ENCODE measurements at places on chromosomes 5 and 9.

DNA sequence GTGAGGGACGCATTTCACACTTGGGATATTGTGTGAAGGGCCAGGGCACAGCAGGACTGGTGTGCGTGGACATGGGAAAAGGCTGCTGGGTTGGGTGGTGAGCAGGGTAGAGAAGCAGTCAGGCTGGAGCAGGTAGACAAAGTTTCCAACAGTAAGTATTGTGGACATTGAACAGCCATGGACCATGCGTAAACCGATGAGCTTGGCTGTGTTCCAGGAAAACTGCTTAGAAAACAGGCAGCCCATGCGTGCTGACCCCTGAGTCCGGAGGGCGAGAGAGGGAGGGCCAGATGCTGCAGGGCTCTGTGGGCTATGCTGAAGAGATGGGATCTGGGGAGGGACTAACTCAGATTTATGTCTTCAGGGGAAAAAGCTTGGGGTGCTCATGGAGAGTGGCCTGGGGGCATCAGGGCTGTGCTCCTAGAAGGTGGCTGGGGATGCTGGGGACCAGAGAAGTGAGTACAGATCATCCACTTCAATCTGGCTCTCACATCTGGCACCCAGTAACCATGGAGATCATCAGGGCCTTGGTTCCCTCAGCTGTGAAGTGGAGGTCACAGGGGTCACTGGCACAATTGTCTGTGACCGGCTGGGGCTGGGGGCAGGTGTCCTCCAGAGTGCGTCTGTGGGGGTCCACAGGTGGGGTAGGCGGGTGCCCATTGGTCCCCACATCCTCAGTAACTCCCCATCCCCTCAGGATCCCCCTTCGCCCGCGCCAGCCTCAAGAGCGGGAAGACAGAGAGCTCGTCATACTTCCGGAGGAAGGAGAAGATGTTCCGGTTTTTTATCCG, 93.3 kb downstream of the CACNA1B start:
- no peak for DNase-seq

DNA sequence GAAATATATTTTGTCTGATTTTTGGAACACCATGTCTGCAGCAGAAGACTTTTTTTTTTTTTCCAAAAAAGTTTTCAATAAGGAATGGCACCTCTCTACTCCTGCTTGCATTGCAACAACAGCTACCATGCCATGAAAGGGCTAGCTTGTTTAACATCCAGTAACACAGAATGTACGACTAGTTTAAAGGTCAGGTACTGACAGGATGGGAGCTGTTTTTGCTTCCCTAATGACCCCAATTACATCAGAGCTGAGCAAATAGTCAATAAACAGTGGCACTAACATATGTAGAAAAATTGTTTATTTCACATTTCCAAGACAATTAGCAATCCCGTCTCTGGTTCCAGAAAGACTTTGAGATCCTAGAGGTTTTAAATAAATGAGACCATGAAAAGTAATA, 693.8 kb downstream of the NR2F1-AS1 start:
- DNase-seq: no peak

- no peak for DNase-seq
These were observed 56.1 kb downstream of the SAXO1 start for GRCh38 chr9:18976709-18977531.

- no peak for DNase-seq
These were observed 90.7 kb downstream of the PTCH1 start for GRCh38 chr9:95425910-95426551.

- no peak for DNase-seq
These were observed 79.1 kb downstream of the LRSAM1 start for GRCh38 chr9:127530206-127530941.

GRCh38 chr9:73344060-73344459, 192.4 kb downstream of the ANXA1 start:
- no peak for DNase-seq

DNA sequence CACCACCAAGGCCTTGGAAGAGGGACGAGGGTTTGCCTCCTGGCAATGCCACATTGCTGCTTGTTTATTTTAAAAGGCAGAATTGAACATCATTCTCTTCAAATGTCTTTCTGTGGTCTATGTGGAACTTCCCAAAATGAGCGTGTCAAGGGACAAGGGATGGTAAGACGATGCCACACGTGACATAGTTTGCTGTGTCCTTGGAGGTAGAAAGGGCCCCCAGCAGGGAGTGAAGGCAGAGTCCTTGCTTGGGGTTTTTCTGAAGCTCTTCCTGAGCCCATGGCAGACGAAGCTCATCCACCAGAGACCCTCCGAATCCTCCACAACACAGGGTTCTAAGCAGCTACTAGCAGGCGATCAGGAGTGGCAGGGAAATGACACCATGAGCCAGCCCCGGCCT, 28.3 kb downstream of the PRRX2 start:
- no peak for DNase-seq

DNA sequence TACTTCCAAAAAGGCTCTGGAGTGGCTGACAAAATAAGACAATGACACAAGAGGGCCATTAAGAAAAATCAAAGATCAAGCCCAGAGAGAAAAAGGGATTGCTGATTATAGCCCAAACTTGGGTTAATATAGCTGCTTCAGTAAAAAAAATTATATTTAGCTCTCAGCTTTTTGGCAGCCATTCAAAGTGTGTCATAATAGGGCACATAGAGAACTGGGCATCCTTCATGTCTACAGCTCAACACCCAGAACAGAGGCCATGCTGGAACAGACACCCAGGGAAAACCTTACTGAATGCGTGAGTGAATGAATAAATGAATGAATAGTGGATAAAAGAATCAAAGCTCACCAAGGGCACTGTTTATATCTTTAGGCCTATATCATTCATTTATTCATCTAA, 110.1 kb downstream of the SLIT3 start:
- no peak for DNase-seq

- DNase-seq: no peak
These were observed 149.2 kb upstream of the NR3C1 start for GRCh38 chr5:143552680-143553079.

- DNase-seq: no peak
These were observed 140.9 kb downstream of the NR3C1 start for GRCh38 chr5:143262393-143263174.

DNA sequence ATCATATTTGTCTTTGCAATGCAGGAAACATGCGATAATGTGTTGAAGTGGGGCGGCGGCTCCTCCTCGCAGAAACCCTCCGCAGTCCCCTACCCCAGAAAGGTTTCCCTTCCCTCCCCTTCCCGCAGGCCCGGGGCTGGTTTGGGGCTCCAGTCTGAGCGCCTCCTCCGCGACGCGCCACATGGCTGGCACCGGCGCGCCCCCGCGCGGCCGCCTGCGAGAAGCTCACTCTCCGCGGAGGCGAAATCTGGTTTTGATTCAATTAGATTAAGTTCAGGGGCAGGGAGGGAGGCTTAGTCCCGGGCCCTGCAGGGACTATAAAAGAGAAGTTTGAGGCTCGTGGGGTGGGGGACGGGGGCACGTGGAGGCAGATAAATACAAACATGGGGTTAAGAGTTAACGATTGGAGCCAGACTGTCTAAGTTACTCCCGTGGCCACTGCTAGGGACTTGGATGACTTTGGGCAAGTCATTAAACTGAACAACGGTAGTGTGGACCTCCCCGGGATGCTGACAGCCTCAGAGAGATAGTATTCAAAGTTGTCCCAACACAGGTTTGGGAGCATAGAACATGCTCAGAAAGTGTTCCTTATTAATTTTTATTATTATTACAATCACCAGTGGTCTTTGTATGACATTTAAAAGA, 69.4 kb downstream of the MSX2 start:
- peak; percentile 85 for DNase-seq

DNA sequence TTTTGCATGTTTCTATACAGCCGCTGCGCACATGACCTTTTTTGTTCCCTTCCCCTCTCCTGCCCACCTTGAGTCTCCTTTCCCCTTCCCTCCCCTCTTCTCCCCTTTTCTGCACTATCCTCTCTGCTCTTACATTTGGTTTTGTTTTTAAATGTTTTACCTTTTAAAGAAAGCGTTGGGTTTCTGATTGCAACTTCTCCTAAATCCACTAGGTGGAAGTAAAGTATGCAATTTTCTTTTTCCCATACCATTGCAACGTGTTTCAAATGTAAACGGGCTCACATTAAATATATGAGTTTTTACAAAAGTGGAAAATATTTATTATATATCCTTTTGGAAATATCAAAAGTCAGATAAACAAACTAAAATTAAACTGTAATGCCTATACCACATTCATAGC, 500.9 kb downstream of the DIRAS2 start:
- DNase-seq: peak; percentile 59

GRCh38 chr5:73513996-73514395, 15.8 kb downstream of the BTF3 start:
- DNase-seq: no peak

DNA sequence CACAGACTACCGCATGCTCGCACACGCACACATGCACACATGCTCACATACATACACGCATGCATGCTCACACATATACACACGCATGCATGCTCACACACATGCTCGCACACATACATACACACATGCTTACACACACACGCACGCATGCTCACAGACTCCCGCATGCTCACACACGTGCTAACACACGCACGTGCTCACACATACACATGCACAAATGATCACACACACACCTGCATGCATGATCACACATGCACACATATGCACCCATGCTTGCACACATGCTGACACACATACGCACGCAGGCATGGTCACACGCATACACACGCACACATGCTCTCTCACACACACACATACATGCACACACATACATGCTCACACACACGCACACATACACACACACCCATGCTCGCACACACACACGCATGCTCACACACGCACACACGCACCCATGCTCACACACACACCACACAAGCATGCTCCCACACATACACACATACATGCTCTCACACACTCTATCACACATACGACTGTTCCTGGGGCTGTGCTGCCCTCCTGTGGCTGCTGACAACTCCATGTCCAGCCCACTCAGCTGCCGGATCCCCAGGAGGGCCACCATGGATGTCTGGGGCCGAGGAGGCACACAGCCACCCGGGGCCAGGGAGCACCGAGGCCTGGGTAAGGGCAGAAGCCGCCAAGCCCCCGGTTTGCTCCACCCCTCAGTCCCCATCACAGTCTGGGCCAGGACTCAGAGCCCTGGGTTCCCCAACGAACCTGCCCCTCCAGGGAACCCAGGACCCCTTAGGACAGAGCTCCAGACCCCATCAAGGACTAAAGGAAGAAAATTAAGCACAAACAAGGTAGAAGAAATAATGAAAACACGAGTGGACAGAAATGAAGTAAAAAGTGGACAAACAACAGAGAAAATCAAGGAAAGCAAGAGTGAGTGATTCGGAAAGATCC, 31.4 kb upstream of the EGFL7 start:
- DNase-seq: peak; percentile 86

DNA sequence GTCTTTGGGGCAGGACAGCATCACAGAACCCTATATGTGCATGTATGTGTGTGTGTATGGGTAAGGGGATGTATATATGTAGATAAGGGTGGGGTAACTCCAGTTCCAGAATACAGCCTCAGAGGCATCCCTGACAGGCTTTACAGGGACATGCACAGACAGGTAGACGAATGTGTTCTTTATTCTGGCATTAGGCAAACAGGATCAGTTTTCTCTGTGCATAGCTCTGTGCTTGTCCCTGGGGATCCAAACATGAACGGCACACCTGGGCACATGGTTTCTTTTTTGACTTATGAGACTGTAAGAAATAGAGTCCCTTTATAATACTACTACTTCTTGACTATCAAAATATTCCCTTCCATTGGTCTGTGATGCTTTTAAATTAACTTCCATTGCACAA, 120.6 kb downstream of the TRIO start:
- DNase-seq: no peak

DNA sequence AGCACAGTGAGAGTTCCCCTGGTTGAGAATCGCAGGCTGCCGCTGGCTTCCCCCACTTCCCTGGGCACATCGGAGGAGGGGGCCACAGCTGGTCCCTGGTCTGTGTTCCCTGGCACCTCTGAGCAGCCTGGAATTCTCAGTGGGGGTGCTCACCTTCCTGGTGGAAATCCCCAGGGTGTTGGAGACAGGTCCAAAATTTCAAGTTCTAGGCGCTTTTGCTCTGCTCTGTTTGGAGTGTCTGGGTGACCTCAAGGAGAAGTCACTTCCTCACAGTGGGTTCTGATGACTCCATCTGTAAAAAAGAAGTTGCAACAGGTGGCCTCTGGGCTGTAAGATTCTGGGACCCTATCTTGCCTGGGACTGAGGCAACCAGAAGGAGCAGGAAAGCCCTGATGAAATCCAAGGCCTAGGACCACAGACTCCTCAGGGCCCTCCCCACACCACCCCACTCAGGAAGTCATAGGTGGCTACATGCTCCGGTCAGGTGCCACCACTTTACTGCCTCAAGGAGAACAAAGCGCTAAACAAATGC, at the start of gene TRAF1:
TRAF1 (minus strand) TSS at position 400 of the 532 bp plus-strand sequence. CDS start 721 bp downstream, outside the sequence.
- peak; percentile 76 for DNase-seq

DNA sequence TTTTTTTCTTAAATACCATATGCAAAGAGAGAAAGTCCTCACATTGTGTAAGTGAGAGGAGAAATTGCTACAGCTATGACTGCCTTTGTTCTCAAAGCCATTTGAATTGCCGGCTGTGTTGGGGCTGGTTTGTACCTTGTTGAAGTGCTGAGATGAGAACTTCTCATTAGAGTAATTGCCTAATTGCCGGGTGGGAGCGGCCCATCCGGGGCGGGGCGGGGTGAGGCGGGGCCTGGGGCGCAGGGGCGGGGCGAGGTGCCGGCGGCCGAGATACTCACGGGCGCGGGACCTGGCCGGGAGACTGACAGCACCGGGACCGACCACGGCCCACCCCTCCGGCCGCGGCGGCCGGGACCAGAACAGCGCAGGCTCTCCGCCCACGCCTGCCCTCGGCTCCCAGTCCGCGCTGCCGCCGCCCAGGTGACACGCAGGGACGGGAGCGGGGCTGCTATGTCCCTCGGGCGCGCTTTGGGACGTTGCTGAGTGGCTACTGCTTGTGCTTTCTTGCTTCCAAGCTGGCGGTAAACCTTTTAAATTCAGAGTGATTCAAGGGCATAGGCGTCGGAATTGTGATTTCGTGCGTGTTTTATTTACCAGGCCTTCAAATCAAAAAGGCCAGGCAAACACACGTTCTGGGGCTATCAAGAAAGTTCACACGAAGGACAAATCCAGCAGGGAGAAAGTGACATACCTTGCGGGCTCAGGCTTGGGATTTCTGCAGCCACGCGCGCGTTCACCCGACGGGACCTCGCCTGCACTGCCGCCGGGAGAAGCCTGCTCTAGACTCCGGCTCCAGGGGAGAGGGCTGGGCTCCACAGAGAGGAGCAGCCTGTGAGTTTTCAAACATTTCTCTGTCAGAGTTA, 269.1 kb downstream of the FANCC start:
- peak; percentile 73 for DNase-seq

- DNase-seq: no peak
These were observed 115.0 kb upstream of the ADRA1B start for GRCh38 chr5:159801303-159801702.

All from suppressor macrophage (primary cell).